ENCODE measurements at places on chromosomes 2 and 18.

- peak; percentile 41 for DNase-seq
Measured at GRCh38 chr2:222751821-222752719, 80.6 kb downstream of the MOGAT1 start.

- DNase-seq, result peak; percentile 5
Measured at GRCh38 chr2:215879977-215880940, 133.1 kb downstream of the MREG start.

DNA sequence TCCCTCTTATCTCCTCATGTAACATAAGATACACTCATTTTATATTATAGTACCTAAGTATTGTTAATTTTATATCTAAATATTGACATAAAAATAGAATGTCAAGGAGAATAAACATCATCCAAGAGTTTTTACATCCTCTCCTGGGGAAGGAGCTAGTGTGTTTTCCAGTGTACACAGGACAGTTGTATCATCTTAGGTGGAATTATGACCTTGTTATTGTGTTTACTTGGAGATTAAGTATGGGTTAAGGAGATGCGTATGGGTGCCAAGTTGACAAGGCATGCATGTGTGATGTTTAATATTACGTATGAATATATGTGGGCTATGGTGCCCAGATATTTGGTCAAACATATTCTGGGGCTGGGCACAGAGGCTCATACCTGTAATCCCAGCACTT, 11.2 kb upstream of the DDX1 start:
- DNase-seq, result no peak

GRCh38 chr2:212974692-212975091, 176.7 kb downstream of the IKZF2 start:
- DNase-seq, result no peak

- no peak for DNase-seq
Measured at GRCh38 chr2:99471654-99472599, 17.9 kb downstream of the REV1 start.

DNA sequence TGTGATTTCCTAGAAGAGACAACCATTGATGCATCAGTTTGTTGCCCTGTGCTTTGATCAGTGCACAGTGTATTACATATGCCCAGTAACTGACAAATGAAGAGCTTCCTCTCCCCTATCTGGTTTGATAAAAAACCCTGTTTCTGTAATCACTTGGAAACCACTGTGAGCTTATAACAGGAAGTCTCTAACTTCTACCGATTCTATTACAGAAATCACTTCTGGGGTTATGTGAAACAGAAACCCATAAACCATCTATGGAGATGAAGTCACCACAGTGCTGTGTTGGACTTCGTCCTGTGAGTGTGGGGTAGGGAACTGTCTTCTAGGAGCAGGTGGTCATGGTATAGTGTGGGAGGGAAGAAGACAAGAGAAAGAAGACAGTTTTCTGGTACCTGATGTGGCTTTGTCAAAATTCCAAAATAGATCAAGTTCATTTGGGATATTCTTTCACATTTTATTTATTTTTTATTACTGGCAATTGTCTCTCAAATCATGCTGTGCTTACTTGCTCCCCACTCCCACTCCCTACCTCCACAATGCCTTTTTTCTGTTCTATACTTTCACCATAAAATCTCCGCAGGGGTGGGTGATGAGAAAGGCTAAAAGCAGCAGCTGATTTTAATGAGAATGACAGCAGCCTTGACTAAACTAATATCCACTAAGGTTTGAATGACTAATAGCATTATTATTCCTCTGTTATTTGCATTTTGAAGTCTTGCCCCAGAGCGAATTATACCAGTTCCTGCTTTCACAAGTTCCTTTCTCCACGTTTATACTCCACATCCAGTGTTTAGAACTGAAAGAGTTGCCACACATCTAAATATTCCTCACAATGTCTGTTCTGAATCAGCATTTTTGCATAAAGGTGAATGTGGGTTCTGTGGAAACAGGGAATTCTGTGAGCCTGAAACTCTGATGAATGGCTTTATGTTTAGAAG, 41.7 kb upstream of the RND3 start:
- no peak for DNase-seq

DNA sequence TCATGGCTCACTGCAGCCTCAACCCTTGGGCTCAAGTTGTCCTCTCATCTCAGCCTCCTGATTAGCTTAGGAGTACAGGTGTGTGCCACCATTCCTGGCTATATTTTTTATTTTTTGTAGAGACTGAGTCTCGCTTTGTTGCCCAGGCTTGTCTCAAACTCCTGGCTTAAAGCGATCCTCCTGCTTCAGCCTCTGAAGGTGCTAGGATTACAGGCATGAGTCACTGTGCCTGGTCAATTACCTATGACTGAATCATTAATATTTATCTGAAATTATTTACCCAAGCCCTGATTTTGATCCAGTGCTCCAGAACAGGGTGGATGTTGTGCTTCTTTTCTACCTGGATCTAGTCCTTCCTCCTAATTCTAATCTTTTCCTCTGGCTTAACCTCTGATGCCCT, 87.8 kb downstream of the MAP2 start:
- no peak for DNase-seq

- DNase-seq, result no peak
Measured at GRCh38 chr2:113225263-113226259, 51.8 kb downstream of the PSD4 start.

DNA sequence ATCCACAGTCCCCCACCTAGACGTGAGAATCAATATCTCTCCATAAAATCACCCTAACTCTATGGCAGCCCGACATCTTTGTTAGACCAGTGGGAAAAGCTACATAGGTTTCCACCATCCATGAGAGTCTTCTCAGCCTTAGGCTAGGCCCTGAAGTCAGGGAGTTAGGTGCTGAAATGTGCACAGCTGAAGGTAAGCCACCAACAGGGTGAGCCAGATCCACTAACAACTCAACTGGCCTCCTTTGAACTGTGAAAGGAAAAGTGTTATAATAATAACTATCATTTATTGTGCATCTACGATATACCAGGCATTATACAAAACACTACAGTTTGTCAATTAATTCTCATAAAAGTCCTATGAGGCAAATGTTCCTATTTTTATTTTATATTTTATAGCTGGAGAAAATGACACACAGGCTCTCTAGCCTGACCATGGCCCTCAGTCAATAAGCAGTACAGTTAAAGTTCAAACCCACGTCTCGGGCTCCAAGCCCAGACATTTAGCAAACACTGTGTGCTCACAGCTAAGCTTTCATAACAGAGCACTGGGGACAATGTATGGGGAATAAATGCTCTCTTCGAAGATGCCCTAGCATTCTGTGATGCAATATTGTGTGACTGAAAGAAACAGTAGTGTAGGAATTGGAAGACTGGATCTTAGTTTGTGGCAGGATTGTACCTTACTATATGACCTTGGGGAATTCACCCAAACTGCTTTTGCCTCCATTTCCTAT, 11.2 kb upstream of the CYP27C1 start:
- no peak for DNase-seq

GRCh38 chr2:151111599-151112278, 149.9 kb downstream of the RBM43 start:
- no peak for DNase-seq

- DNase-seq, result no peak
Measured at GRCh38 chr2:190254063-190254850, 65.4 kb downstream of the HIBCH start.

GRCh38 chr2:29082804-29083495, 8.6 kb upstream of the PCARE start:
- no peak for DNase-seq

DNA sequence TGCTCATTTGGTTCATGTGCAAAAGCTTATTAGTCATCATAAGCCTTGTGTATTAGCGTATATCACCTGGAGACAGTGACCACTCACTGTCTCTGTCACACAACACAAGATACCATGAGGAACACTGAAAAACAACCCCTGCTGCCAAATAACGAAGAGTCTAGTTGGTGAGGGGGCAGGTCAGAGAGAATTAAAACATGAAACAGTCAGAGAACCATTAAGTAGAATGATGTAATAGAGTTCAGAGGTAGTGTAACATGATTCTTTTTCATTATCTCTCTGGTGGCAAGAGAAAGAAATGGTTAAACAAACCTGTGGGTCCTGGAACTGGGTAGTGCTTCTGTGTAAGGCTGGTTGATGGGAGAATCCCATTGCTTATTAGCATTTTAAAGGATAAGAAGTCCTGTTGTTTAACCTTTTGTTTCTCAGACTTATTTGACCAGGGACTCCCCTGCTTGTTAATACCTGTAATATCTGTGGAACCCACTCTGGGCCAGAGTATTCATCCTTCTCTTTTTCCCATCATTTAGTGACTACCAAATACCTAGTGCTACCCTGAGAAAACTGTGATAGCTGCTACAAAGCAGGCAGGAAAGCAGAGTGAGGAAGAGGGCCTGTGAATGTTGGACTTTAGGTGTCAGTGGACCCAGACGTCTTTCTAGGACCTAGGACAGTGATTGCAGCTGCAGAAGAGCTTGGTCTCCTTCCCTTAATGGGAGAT, 38.0 kb downstream of the PTRHD1 start:
- DNase-seq, result no peak

- DNase-seq, result no peak
Measured at GRCh38 chr2:65980531-65980930, 454.4 kb upstream of the MEIS1 start.

DNA sequence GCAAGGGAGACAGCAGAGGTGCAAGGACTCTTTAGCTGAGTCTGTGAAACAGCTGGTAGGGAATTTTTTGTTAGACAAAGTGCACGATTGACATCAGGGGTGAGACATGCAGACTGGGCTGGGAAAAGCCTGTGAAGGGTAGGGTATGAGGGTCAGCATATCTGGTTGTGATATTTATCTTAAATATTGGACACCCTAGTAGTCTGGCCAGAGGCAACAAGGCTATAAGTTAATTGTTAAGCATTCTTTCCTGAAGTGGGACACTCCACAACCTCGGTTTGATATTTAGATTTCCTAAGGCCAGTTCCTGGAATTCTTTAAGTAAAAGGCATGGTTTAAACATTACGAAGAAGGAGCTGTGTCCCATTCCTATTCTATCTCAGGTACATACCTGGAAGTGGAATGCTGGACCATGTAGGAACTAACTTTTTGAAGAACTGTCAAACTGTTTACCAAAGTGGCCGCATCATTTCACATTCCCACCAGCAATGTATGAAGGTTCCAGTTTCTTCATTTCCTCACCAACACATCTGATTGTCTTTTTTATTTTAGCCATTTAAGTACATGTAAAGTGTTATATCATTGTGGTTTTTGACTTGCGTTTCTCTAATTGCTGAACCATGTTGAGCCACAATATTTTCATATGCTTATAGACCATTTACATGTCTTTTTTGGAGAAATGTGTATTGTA, 22.5 kb downstream of the EHBP1 start:
- no peak for DNase-seq

DNA sequence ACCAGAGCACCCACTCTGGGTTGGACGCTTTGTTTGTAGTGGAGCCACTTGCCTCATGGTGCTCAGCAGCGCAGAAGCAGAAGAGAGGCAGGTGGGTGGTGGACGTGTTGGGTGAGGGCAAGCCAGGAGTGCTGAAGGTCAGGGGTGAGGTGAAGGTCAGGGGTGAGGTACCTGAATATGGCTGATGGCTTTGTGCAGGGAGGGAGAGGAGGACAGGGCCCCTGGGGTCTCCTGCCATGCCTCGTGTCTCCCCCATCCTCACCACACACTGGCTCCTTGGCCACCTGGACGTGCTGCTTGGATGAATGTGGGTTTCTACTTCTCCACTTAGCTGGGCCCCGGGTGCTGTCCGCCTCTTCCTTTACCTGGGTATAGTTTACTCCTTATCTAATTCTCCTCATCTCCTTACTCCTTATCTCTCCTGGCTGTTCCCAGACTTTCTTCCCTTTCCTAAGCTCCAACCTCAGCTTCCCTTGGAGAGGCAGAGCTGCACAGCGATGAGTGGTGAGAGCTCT, 68.1 kb downstream of the DYSF start:
- no peak for DNase-seq

- no peak for DNase-seq
Measured at GRCh38 chr2:227507963-227508362, 36.0 kb downstream of the AGFG1 start.

DNA sequence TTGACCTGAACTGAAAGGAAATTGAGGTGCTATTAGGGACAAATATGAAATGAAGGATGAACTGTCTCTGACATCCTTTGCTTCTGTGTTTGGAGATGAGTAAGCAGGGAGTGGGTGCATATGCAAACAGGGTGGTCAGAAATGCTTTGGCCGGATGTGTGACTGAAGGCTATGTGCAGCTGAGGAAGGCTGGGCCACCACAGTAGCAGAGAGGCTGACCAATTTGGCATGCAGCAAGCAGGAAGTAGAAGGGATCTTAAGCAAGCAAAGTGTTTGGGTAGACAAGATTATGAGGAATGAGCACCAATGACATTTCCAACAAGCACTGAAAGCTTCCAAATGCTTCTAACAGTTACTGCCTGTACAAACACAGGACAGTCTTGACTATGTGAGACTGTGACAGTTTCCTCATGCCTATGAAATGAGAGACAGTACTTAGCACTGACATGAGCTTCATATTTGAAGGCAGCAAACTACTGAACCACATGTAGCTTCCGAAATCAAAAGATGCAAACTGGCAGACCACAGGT, 3.3 kb upstream of the ACTR3 start:
- peak; percentile 2 for DNase-seq

- no peak for DNase-seq
Measured at GRCh38 chr2:219876931-219877330, 249.5 kb downstream of the SLC4A3 start.

GRCh38 chr2:238267341-238267710, 21.1 kb downstream of the PER2 start:
- DNase-seq, result no peak

DNA sequence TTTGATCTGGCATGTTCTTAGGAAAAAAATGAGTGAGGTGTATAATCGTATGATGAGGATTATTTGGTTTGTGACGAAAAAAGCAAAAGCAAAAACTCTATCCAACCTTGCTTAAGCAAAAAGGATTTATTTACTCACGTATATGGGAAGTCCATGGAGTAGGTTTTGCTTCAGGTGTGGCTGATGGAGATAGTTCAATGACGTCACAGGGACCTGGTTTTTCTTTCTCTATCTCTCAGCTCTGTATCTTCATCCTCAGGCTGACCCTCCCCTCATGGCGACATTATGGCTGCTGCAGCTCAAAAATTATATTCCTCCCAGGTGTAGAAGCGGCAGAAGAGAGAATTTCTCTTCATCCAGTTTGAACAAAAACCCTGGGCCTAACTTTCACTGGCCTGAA, 8.9 kb downstream of the TMSB10 start:
- DNase-seq, result no peak

GRCh38 chr18:52948868-52949444, 609.0 kb downstream of the DCC start:
- no peak for DNase-seq

- no peak for DNase-seq
Measured at GRCh38 chr2:18799397-18799796, 210.0 kb upstream of the NT5C1B start.

- no peak for DNase-seq
Measured at GRCh38 chr2:84388133-84388532, 70.9 kb downstream of the SUCLG1 start.

- no peak for DNase-seq
Measured at GRCh38 chr18:73478191-73478590, 610.4 kb upstream of the NETO1 start.

DNA sequence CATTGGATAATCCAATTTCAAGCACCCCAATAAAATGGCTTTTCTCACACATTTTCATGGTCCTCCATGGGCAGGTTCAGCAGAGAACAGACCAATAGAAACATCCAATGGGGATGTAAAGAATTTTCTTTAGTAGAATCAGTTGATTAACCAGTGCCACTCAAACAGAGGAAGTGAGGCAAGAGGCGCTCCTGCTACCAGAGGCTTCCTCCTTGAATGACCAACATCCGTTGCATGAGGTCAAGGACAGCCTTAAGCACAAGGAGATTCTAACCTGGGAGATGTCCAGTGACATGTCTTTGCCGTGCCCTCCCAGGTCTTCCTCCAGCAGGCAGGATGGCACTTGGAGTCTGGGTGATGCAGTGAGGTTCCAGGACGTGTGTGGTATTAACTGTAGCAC, 146.6 kb downstream of the PIEZO2 start:
- no peak for DNase-seq
